CD4-positive, alpha-beta T cell (primary cell): ENCODE measurements at places on chromosomes 5 and 9.

- DNase-seq = no peak
Observed at GRCh38 chr5:133367071-133367786, 245.1 kb downstream of the FSTL4 start.

GRCh38 chr9:7320139-7320538 is 479.4 kb downstream of the DMAC1 start:
- no peak for DNase-seq

GRCh38 chr5:168356592-168356991 is 65.1 kb downstream of the WWC1 start:
- DNase-seq = no peak

DNA sequence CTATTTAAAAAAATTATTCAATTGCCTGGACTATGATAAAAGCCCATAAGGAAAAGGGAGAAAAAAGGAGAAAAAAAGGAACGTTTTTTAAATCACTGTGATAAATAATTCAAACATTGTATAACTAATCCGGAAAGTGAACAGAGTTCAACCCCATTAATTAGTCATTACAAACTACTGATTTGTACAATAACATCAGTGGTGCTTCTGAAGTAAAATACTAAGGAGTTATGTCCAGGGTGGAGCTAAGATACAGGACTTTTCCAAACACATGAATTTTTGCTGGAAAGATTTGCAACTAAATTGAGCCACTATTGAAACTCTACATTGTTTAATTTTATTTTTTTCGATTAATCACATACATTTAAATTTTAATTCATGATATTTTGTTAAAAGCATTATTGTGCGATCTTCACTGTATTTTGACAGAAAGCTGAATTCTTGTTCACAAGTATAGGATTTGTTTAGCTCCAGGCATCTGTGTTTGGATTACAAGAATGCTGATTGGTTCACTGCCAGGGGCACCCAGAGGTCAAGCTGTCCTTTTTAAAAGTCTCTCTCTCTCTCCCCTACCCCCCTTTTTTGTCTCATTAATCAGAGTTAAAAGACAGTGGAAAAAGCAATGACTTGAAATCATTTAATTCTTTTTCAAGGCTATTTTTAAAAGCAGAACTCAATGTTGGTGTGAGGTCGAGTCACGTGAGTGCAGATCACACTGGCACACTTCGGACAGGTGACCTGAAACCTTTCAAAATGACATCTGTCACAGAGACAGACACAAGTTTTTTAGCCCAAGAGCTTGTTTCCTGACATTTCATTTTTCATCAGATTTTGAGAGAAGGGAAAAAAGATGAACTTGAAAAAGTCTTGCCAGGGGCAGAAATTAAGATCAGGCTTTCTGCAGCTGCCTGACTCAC is 387.3 kb downstream of the NR2F1-AS1 start:
- no peak for DNase-seq

DNA sequence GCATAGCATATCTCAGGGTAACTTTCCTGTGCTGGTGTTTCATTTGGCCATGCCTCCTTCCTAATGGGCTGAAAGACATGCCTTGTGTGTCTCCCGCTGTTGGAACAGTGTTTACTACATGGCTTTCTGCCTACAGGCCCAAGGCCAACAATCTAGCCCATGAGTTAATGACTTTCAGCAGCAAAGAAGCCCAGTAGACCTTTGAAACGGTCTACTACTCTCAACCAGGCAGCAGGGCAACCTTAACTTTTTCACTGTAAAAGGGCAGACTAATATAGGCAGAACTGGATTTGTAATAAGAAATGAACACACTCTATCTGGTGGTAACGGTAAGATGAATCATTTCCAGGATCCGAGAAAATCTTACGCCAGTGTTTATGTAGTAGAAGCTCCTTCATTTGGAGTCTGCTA is 21.0 kb downstream of the C5orf15 start:
- no peak for DNase-seq
